ENCODE measurements at places on chromosomes 2 and 18.

GRCh38 chr2:6872394-6872793 lies 5.2 kb upstream of the RSAD2 start:
- DNase-seq = no peak

- DNase-seq = no peak
Measured at GRCh38 chr2:113274432-113274831, 4.3 kb downstream of the PAX8 start.

DNA sequence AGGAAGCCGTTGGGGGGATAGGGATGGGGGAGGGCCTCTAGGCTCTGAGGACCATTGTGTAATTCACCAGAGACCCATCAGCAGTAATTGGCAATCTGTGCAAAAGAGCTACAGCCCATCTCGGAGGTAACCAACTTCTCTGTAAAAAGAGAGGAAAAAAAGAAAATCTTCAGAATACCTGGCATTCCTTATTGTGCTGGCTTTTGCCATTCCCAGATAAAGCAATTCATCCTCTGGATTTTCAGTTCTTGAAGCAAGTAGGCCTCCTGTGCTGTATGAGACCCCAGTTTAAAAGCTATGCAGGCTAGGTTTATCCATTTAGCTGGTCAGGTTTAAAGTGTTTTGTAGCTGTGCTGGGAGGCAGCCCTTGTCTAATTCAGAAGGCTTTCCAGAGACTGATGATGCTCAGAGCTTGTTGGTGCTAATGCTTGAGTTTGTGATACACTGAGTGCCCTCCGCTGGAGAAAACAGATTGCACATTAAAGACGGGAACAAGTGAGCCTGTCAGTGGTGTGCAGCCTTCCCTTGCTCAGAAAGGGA lies at the start of gene LRRTM4:
Gene LRRTM4, minus strand, starts transcription at position 446 of the 540 bp plus-strand sequence.
- no peak for DNase-seq

- no peak for DNase-seq
Measured at GRCh38 chr18:59700535-59700967, 3.3 kb upstream of the CCBE1 start.

- DNase-seq = no peak
Measured at GRCh38 chr2:160241251-160242137, 41.4 kb upstream of the ITGB6 start.

- DNase-seq = no peak
Measured at GRCh38 chr2:43184339-43184895, 42.0 kb downstream of the ZFP36L2 start.

- no peak for DNase-seq
Measured at GRCh38 chr18:74068296-74068695, 79.3 kb downstream of the FBXO15 start.

DNA sequence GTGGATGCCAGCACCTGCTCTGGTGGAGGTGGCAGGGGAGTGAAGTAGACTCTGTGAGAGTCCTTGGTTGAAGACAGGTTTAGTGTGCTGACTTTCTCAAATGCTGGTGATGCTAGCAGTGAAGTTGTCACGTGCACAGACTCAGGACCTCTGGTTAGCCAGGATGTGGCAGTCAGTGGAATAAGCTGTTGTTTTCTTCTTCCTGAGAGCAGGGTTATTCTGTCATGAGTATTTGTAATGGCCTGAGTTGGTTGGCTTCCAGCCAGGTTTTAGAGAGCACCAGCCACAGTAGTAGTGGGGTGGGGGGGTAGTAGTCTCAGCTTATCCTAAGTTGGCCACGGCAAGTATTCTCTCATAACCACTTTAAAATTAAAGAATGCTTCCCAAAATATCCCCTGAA lies 238.5 kb upstream of the FBXO11 start:
- DNase-seq = no peak

DNA sequence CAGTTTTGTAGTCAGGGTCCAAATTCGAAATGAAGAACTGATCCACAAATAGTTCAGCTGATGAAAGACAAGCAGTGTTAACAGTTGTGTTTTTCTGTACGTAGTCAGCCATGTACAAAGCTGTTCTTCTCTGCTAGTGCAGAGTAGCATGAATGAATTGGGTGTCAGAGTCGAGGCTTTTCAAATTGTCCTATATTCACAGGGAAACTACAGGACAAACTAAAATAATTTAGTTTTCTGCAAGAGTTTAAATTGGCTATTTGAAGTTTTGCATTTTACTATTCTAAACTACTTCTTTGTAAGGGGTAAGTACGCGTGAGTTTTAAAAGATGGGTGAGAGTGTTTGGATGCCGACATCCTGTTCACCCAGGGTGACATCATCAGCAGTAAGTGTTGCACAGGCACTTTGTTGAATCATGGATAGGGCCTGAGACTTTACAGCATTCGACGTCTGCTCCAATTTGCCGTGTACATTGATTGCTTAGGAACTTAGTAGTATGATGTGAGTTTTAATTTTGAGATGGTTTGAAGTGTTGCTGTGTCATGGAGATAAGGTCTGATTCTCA lies 147.2 kb upstream of the NFATC1 start:
- DNase-seq = no peak

DNA sequence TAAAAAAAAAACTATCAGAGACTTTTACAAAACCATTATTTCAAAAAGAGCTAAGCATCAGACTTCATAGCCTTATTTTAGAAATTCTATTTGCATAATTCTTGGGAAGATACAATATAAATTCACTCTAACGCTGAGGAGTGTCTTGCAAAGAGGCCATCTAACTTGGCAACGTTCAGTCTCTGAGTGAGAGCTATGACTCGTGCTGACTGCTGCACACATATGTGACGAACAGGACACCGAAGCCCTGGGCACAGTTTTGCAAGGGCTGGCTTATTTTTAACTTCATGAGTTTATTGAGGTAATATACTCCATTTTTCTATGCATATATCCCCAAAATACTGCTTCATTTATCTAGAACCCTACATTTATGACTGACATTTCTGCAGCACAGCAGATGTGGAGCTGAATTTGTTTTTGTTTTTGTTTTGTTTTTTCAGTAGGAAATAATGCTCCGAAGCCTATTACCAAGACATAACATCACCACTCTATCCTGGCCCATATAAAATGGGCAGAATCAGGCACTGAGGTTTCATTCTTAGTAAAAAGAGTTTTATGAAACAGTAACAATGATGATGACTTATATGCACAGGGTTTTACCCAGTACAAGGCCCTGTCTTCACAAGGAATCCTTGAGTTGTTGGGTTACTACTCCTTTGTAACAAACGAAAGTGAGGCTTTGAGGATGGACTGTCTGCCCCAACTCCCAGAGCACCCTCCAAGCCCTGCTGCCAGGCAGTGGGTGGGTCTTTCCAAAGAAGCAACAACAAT lies 68.3 kb downstream of the CRACDL start:
- no peak for DNase-seq

DNA sequence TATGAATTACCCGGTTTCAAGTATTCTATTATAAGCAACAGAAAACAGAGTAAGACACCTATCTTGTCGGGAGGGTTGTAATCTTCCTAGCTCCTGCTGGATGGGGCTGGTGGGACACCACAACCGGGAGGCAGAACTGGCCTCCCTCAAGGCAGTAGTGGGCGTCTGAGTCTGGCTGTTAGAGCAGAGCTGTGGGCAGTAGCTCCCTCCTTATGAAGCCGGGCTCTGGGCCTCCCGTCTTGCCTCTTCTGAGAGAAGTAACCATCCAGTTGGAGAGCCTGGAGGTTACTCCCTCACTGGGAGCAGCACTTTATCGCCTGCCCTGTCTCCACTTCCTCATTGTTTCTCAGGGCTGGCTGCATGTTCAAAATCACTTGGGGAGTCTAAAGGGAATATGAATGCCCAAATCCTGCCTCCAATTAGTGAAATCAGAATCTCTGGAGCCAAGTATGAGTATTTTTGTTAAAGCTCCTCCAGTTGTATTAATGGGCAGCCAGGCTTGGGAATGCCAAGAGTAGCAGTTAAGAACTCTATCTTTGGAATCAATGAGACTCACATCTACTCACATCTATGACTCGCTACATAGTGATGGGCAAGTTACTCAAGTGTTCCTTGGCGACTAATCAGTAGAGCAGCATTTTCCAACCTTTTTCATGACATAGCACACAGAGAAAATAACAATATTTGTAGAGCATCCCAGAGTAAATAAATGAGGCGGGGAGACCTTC lies 27.3 kb upstream of the NRP2 start:
- DNase-seq = no peak

DNA sequence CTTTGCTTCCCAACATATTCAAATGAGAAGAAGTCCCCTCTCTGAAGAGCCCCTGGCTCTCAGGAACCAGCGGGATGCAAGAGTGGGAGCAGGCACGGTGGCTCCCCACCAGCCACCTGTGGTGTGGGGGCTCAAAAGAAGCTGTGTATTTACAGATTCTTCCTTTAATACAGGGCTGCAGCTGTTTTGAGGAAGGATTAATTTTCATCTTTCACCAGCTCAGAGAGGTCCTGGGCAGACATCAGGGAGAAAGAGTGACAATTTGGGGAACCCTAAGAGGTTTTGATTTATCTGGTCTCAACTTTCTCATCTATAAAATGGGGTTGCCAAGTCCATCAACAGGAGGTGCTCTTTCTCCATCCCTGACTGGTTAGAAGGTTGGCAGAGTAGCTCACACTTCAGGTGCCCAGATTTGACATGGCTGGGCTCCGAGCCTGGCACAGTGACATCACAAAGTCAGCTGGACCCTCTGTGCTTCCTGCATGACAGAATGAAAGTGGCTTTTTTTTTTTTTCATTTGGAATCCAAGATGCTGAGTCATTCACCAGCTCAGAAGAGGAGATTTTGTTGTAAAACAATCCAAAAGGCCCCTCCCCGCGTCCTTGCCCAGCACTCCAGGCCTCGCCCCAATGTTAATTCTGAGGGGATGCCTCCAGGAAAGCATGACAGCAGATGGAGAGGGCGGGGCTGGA lies 15.5 kb upstream of the SIX2 start:
- no peak for DNase-seq

DNA sequence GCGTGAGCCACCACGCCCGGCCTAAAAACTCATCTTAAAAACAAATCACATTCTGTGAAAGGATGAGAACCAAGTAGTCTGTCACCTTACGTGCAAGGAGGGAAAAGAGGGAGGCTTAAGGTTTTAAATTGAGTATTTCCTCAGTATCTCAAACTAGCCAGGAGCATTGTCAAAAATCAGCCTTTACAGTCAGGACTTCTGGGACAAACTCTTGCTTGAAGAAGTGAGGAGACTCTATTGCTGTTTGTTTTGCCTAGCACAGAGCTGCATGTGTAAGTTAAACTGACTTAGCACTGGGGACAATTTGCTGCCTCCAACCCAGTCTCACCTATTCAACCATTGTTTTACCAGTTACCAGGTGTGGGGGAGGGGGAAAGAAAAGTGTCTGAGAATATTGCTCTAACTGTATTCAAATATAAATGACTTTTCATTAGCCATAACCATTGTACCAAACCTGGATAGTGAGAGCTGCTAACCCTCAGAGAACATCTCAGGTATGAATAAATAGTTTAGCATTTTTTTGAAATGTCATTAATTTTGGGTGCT lies 3.6 kb downstream of the INO80D start:
- DNase-seq = no peak

DNA sequence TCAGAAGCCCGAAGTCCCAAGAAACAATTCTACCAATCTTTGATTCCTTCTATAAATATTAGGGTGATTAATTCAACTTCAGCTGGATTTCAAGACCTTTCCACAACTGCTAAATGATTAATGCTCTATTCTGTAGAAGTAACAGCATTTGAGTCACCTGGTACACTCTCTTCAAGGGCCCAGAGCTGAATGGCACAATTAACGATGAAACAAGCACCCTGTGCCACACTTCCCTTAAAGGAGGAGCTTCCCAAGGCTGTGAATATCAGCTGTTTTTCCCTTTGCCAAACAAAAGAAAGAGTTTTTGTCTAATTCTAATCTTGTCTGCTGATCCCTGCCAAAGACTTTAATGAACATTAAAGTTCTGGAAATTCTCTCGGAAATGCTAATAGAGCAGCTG lies 56.0 kb downstream of the BOD1L2 start:
- DNase-seq = no peak

DNA sequence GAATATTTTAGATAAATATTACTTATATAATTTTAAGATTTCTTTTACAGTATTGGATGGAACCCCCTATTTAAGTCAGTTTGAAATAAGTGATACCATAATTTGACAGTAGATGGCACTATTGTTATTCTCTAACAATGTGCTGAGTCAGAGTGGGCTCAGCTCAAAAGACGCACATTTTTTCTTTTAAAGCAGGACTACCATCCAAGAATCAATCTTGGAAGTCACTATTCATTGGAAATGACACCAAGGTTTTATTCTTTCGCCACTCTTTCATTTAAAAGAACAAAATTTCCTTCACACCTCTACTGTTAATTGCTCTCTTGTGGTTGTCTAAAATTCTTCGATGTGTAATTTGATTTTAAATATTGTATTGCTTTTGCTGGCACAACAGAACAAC lies 32.6 kb upstream of the SPAG16 start:
- DNase-seq = no peak

- no peak for DNase-seq
Measured at GRCh38 chr2:108182489-108182888, 57.3 kb upstream of the SULT1C3 start.

- DNase-seq = no peak
Measured at GRCh38 chr18:73151086-73151485, 283.3 kb upstream of the NETO1 start.

- no peak for DNase-seq
Measured at GRCh38 chr2:156471762-156472161, 35.6 kb downstream of the GPD2 start.

- DNase-seq = no peak
Measured at GRCh38 chr2:129080715-129081476, 762.2 kb upstream of the HS6ST1 start.

- no peak for DNase-seq
Measured at GRCh38 chr2:11553661-11554398, 20.0 kb downstream of the GREB1 start.

DNA sequence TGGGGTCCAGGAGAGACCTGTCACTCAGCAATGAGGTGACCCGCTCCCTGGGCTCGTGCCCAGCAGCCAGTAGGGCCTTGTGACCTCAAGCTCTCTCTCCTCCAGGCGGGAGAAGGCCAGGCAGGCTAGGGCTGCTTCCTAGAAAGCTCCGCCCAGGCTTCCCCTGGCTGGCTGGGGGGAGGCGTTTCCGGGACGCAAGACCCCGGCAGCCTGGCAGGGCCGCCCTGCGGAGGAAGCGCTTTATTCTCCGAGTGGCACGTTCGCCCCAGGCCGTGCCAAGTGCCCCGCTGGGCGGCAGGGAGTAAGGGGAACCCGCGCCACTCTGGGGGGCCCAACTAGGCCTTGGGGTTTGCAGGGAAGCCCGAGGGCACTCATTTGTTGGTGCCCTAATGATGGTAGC lies 21.2 kb upstream of the EPAS1 start:
- DNase-seq = no peak
